ENCODE measurements at places on chromosomes 3 and 15. TPM values are rescaled to one million over a fixed set of nuclear protein-coding genes. Genes with fewer than 3 reads are reported as not detected.

Gene GRK7
- not detected for total RNA-seq

Gene MCTP2
- total RNA-seq = 0.91 TPM

Gene CASR
- total RNA-seq = not detected

Gene CPLX3
- not detected for total RNA-seq

Gene TMIE
- not detected for total RNA-seq

Gene CFAP100
- total RNA-seq = not detected

Gene EFHB
- not detected for total RNA-seq

DNA sequence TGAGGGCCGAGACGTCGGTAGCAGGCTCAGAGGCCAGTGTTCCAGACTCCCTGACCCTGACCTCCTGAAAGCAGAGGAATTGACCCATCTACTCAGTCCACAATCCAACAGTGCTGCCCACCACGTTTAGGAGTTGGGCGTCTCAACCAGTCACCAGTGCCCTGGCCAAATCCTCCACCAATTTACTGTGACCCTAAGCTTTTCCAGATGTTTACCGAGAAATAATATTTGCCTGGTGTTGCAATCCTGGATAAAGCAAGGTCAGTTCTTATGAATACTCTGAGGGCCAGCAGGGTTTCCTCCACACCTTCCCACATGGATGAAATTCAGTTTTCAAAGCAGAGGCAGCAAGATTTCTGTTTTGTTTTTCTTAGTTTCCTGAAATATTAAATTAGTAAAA is 7.5 kb upstream of the APOD start:
- no peak for DNase-seq

DNA sequence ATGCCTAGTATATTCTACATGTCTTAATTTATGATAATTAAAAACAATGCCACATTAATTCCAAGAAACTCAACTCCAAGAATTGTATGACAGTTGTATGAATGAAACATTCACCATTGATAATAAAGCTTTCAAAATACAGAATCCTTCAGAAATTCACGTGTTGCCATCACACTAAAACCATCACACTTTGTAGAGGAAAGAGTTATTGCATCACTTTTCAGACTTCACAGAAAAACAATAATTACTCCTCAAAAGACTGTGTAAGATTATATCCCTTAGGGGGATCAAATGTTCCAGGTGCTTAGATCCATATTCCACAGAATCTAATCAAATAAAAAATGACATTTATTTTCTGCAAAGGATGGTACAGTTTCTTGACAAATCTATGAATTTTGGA is 85.0 kb downstream of the OSBPL10 start:
- DNase-seq = no peak

DNA sequence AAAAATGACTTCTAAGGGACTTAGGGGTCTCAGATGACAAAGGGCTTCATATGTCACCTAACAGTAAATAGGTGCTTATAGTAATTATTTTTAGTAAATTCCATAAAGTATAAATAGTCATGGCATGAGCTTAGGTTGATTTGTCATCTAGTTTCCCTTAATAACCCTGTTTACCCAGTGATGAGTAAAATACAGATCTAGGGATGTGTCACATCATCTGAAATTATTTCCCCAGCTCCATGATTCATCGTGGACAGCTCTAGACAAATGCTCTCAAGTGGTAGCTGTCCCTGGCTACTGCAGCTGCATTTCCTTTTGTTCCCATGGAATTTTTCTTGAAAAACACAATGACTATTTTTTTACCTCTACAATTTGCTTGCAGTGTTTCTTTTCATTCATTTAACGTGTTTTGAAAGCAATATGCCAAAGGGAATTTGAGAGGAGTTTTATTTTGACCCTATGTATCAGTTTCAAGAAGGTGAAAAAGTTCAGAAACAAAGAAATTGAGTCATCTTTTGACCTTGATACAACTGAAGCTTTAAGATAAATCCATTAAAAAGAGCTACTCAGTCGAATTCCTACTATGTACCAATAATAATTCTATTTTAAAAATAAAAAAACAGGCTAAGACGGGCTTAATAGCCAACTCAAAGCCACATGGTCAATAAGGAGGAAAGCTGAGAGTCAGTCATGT is 241.6 kb downstream of the KCNMB2 start:
- peak; percentile 86 for DNase-seq

GRCh38 chr3:194561306-194561974 is 71.8 kb downstream of the TMEM44 start:
- DNase-seq = peak; percentile 91

DNA sequence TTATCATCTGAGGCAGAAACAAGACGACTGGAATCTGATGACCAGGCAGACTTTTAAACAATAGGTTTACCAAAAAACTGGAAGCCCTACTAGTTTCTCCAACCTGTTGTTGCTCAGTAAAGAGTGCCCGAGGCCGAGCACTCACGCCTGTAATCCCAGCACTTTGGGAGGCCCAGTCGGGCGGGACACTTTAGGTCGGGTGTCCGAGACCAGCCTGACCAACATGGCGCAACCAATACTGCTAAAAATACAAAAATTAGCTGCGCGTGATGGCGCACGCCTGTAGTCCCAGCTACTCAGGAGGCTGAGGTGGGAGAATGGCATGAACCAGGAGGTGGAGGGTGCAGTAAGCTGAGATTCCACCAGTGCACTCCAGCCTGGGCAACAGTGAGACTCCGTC is 1.1 kb upstream of the WDR5B start:
- no peak for DNase-seq

DNA sequence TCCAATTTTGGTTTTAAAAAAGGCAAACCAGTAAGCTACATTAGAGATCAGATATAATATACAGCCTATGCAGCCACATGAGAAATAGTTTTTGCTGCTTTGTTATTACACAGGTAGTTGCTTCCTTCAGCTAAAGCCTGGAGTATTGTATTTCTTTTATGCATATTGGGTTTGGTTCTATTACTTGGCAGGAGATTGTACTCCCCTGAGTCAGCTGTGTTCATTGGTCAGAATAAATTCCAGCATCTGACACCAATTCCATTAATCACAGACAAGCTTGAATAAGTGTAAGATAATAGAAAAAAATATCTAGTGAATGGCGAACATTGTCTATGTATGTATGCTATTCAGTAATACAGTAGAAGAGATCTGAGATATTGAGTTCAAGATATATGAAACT is 26.1 kb upstream of the ZCWPW2 start:
- peak; percentile 34 for DNase-seq

DNA sequence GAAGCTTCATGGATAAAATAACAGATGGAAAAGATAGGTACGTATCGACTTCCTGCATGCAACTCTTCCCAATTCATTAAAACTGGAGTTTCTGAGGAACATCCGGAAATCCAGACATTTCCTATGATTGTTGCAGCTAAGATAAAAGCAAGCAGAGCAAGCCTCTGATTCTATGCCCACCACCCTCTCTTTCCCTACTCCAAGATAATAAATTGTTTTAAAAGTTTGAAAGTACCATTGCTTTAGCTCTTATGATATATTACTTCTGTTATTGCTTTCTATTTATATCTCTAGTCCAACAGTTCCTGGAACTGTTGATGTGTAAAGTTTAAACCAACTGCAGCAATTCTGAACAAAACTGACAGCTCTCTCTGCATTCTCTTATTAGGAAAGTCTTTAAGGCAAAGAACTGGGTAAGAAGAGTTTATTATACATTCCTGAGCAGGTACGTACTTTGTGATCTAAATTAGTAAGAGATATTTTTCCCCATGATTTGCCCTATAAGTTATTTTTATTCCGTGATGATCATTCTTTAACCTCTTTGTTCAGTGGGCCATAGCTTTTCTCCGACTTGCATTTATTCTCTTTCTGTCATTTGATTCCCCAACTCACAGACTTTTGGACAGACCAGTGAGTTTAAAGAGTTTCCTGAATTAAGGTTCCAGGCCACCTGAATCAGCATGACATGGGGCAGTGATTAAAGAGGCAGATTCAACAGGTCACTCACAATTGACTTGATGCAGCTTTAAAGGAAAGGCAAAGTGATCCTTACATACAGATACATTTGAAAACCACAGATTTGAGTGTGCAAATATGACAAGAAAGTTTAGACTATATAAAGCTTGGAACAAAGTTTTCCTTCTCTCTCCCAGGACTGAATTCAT is 94.2 kb upstream of the THRB start:
- DNase-seq = no peak

- no peak for DNase-seq
Observed at GRCh38 chr3:159807137-159808040, 181.2 kb upstream of the IL12A start.

- no peak for DNase-seq
Observed at GRCh38 chr3:130227540-130227939, 117.9 kb upstream of the COL6A5 start.

- no peak for DNase-seq
Observed at GRCh38 chr3:116267116-116267515, 178.2 kb downstream of the LSAMP start.

DNA sequence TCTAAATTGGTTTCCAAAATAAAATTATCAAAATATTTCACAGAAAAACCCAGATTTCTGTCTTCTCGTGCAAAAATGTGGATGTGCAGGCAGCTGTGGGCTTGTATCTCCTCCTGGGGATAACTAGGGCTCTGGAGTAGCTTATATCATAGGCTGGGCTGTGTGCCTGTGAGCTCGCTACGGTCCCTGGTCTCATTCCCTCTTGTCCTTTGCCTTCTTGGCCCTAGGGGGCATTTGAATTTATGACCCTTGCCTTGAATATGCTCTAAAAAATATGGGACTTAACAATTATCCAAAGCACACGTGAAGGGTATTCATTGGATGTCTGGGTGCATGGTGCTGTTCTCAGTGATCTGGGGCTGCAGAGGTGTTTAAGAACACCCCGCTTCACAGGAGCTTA is 132.6 kb downstream of the PDZRN3 start:
- no peak for DNase-seq

GRCh38 chr3:105806359-105806758 is 62.5 kb downstream of the CBLB start:
- DNase-seq = peak; percentile 96

DNA sequence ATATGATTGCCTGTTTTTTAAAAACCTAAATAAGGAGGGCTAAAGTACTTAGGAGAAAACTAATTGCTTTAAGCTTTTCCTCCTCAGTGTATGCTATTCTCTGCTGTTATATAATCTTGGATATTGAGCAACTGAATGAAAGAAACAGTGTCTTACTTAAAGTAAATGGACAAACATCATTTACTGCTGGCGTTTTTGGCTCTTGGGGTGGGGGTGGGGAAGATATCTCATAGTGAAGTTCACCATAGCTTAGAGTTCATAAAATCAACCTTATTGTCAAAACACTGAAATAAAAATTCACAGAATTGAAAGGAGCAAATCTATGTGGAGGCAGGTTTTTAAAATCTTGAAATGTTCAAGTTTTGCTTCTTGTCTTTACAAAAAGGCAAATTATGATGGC is 256.4 kb upstream of the SOX2 start:
- no peak for DNase-seq

DNA sequence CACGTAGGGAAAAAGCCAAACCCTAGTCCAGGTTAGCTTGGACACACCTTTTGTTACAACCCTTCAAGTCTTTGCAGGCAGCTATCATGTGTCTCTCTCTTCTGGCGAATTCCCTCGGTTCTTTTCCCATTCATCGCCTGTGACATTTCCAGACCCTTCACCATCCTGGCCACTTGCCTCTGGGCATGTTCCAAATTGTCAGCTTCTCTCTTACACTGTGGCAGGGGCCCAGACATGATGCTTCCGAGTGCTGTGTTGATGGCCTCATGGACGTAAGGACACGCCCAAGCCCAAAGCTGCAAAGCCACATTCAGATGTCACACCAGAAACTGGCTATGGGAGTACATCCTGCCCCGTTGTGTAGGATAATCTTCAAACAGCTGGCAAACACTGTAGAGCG is 58.5 kb downstream of the ISG20 start:
- DNase-seq = no peak

DNA sequence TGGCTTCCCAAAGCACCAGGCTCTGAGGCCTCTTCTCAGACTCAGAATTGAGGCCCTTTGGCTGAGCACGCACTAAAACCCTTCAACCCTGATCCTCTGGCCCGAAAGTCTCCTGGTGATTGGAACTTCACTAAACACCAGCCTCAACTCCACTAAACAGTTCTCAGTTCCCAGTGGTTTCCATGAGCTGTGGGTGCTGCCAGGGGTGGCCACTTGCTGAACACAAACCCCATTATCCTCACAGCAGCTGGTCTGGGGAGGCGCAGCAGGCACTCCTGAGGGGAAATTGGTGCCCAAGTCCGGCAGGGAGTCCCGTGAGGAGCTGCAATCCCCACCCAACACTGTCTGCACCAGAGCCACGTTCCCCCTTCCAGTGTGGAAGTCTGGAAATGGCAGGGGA is 3.8 kb upstream of the CLK3 start:
- no peak for DNase-seq

Data from M059J (cell line).